HFFc6 (cell line): ENCODE measurements at places on chromosomes 3 and 15. TPM values are rescaled to one million over a fixed set of nuclear protein-coding genes. Genes with fewer than 3 reads are reported as not detected.

DNA sequence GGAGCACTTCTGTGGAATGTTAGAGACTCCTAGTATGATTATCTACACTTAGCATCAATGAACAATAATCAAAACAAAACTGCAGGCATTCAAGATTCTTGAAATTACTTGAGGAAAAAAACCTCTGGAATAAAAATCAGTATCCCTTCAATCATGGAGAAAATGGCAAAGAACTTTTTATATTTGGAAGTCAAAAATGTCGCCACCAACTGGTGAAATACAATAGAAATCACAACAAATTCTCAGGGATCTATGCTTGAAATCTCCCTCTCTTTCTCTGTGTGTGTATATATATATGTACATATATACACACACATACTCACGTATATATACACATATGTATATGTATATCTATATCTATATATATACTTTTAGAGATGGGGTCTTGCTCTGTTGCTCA is 378.9 kb upstream of the ALCAM start:
- no peak for DNase-seq
- H3K36me3 ChIP-seq: no peaks in the 10 kb centered on the region
- H3K27me3 ChIP-seq: no peaks in the 10 kb centered on the region
- no peak overlapping the region for H3K27ac ChIP-seq
- H3K4me3 ChIP-seq: no peak overlapping the region

DNA sequence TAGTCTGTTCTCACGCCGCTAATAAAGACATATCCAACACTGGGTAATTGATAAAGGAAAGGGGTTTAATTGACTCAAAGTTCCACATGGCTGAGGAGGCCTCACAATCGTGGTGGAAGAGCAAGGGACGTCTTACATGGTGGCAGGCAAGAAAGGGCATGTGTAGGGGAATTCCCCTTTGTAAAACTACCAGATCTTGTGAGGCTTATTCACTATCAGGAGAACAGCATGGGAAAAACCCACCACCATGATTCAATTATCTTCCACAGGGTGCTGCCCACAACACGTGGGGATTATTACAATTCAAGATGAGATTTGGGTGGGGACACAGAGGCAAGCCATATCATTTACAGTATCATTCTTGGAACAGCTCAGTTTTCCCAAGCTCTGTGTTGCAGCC is 268.0 kb downstream of the SUCLG2 start:
- H3K4me3 ChIP-seq: no peak overlapping the region
- peaks cover 13% of the 10 kb centered on the region for H3K4me1 ChIP-seq
- peaks cover 5% of the 10 kb centered on the region; the same call in 1 of the 2 replicates for H3K36me3 ChIP-seq
- no peak overlapping the region for H3K27ac ChIP-seq
- peaks cover 2% of the 10 kb centered on the region; the same call in 1 of the 2 replicates for H3K27me3 ChIP-seq

RBMS3 gene
- 30.1 to 46.9 TPM (median 31.6 TPM) in 3 replicates for total RNA-seq

- H3K4me1 ChIP-seq: no peaks in the 10 kb centered on the region; the same call in 1 of the 2 replicates
- H3K27me3 ChIP-seq: peaks cover 6% of the 10 kb centered on the region; the same call in 1 of the 2 replicates
- H3K36me3 ChIP-seq: no peaks in the 10 kb centered on the region
- H3K4me3 ChIP-seq: no peak overlapping the region
These were observed 331.0 kb downstream of the CGGBP1 start for GRCh38 chr3:87727783-87728182.

GRCh38 chr3:10837849-10838248 is 21.8 kb downstream of the SLC6A11 start:
- no peak for DNase-seq
- H3K27ac ChIP-seq: no peak overlapping the region
- H3K4me3 ChIP-seq: no peak overlapping the region
- peaks cover 26% of the 10 kb centered on the region for H3K27me3 ChIP-seq

- no peaks in the 10 kb centered on the region for H3K36me3 ChIP-seq
- no peak for DNase-seq
- H3K27ac ChIP-seq: no peak overlapping the region
- H3K4me3 ChIP-seq: no peak overlapping the region
- no peaks in the 10 kb centered on the region for H3K4me1 ChIP-seq
These were observed 114.6 kb downstream of the TUSC7 start for GRCh38 chr3:116824208-116824607.

DNA sequence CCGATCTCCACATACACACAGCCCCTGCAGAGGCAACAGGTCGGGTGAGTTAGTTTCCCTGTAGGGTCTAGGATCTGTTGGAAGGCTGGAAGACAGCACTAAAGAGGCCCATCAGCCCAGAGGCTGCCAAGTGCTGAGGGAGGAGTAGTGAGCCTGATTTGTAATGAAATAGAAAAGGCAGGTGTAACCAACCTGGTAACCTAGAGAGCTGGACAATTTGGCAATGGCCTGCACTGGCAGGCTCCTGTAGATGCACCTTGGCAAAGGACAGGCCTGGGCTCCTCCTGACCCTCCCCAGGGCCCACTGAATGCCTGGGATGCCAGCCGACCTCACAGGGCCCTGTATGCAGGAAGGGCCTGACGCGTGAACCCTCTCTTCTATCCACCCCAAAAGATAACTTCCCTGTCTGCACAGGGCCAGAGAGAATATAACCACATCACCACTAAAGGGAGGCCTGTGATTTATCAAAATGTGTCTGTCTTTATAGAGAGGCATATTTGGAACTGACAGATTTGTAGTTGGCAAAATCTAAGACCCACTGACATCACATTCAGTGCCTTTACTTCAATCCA is 225.1 kb upstream of the CHRNA7 start:
- H3K4me1 ChIP-seq: no peaks in the 10 kb centered on the region
- no peak overlapping the region for H3K27ac ChIP-seq
- H3K36me3 ChIP-seq: no peaks in the 10 kb centered on the region
- peaks cover 1% of the 10 kb centered on the region; the same call in 1 of the 2 replicates for H3K27me3 ChIP-seq
- no peak overlapping the region for H3K4me3 ChIP-seq

GRCh38 chr3:148847351-148847750 is 17.7 kb upstream of the CPA3 start:
- H3K4me3 ChIP-seq: no peak overlapping the region
- peaks cover 10% of the 10 kb centered on the region for H3K27me3 ChIP-seq
- no peaks in the 10 kb centered on the region for H3K4me1 ChIP-seq
- no peak overlapping the region for H3K27ac ChIP-seq

SAXO2 gene
- total RNA-seq: 1.1 to 2.1 TPM (median 1.3 TPM) in 3 replicates

- peaks cover 1% of the 10 kb centered on the region; the same call in 1 of the 2 replicates for H3K27me3 ChIP-seq
- no peak overlapping the region for H3K4me3 ChIP-seq
- DNase-seq: no peak
- H3K36me3 ChIP-seq: no peaks in the 10 kb centered on the region
These were observed 292.1 kb downstream of the LSAMP start for GRCh38 chr3:116153174-116153573.

DNA sequence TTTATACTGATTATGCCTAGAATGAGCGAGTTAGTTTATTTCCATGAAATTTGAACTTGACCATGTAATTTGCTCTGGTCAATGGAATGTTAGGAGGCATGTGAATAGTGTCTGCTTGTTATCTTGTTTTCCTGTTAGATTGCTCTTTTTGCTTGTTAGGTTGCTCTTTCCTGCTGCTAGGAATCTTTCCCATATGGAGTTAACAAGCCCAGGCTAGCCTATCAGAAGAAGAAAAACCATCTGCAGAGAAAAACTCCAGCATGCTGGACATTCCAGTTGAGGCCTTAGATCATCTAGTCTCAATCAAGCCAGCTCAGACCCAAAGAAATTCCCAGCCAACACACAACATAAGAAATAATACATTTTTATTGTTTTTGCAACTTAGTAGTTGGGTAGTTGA is 470.2 kb upstream of the AGTR1 start:
- H3K36me3 ChIP-seq: no peaks in the 10 kb centered on the region
- no peak overlapping the region for H3K4me3 ChIP-seq
- DNase-seq: no peak

GPR176 gene
- total RNA-seq: 162 to 173 TPM (median 166 TPM) in 3 replicates

- H3K27ac ChIP-seq: no peak overlapping the region
- H3K4me1 ChIP-seq: peaks cover 23% of the 10 kb centered on the region
- DNase-seq: no peak
- no peak overlapping the region; the same call in 1 of the 2 replicates for H3K4me3 ChIP-seq
- H3K27me3 ChIP-seq: peaks cover 15% of the 10 kb centered on the region
These were observed 47.4 kb downstream of the CGNL1 start for GRCh38 chr15:57423599-57424140.

DNA sequence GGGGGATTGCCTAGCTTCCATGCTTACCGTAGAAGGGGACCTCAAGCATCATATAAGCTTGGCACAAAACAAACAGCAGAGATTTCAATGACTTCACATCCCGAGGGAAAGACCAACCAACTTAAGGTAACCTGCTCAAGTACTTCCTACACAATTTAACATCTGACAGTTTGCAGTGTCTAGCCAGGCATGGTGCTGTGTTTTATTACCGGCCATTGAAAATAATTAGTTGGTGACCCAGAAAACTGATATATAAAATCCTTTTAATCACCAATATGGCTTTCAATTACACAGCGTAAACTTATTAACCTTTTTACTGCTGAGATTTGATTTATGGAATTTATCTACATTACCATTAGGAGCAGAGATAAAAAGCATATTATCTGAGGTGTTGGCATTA is 268.3 kb downstream of the ARRDC4 start:
- H3K36me3 ChIP-seq: no peaks in the 10 kb centered on the region; the same call in 1 of the 2 replicates
- H3K27me3 ChIP-seq: peaks cover 4% of the 10 kb centered on the region
- H3K27ac ChIP-seq: no peak overlapping the region
- no peak for DNase-seq

GRCh38 chr15:68693071-68693470 is 114.3 kb downstream of the CORO2B start:
- no peak overlapping the region for H3K27ac ChIP-seq
- H3K4me3 ChIP-seq: no peak overlapping the region
- peaks cover 11% of the 10 kb centered on the region for H3K4me1 ChIP-seq
- DNase-seq: peak; percentile 13

LRRC2 gene
- 0.34 to 0.64 TPM (median 0.40 TPM) in 3 replicates for total RNA-seq

ARNT2 gene
- 4.4 and 15.8 TPM in 2 replicates for total RNA-seq

BFSP2 gene
- total RNA-seq: not detected in 3 replicates

DNA sequence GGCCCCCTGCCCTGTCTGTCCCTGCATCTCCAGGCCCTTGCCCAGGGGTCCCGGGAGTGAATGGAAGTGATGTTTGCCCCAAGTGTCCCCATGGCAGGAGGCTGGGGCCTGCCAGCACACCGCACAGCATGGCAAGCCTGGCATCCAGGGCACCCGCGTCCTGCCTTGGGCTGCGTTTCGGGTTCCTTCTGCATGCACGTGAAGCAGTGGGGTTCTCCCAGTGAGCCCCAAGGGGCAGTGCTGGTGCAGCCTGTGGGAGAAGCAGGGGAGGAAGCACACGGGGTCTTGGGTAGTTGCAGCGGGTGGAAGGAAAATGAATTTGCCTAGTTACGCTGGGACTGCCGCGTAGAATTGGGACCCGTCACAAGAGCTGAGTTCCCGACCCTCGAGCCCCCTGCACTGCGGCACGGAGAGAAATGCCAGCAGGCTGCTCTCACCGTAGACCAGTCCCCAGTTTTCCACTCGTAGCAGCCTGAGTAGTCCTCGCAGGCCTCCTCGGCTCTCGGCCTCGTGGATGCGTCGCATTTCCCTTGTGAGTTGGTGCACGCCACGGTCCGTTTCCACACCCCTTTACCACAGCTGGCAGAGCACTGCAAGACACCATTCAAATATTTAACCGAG is 259.5 kb upstream of the LYSMD4 start:
- no peak overlapping the region for H3K4me3 ChIP-seq
- H3K36me3 ChIP-seq: peaks cover 4% of the 10 kb centered on the region; the same call in 1 of the 2 replicates
- no peak overlapping the region for H3K27ac ChIP-seq
- peaks cover 9% of the 10 kb centered on the region for H3K27me3 ChIP-seq
- H3K4me1 ChIP-seq: no peaks in the 10 kb centered on the region

DNA sequence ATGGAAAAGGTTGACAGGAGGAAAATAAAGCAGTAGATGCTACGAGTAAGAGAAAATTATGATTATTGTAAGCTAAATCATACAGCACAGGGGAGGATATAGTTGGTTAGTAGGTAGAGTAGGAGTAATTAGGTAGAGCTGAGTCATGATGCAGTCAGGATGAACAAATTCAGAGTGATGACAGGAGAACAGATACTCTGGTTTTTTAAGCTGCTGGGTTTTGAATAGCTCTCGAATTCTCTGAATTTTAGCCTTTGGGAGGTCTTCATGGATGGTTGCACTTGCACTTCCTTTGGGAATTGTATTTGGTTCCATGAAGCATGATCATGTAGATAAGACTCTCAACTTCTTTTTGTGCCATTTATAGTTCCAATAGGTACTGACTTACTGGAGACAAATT is 96.2 kb downstream of the ECT2 start:
- H3K27me3 ChIP-seq: peaks cover 3% of the 10 kb centered on the region; the same call in 1 of the 2 replicates
- no peak overlapping the region for H3K27ac ChIP-seq
- DNase-seq: no peak
- H3K4me1 ChIP-seq: peaks cover 16% of the 10 kb centered on the region
- H3K4me3 ChIP-seq: no peak overlapping the region

TRH gene
- total RNA-seq: not detected in 3 replicates

DNA sequence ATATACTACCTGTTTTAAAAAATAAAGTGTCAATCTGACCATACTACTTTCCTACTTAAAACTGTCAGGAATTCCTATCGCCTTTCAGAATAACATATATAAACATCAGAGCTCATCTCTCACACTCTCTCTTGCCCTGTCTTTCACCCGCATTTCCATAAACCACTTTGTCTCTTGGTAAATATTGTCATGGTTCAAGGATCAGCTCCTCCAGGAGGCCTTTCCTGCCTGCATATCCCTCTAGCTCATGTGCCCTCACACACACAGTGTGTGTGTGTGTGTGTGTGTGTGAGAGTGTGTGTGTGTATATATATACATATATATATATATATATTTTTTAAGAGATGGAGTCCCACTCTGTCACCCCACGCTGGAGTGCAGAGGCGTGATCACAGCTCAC is 6.7 kb downstream of the SUMF1 start:
- no peak overlapping the region for H3K27ac ChIP-seq
- peaks cover under 1% of the 10 kb centered on the region for H3K4me1 ChIP-seq
- H3K27me3 ChIP-seq: no peaks in the 10 kb centered on the region
- no peak overlapping the region for H3K4me3 ChIP-seq
- no peak for DNase-seq

DNA sequence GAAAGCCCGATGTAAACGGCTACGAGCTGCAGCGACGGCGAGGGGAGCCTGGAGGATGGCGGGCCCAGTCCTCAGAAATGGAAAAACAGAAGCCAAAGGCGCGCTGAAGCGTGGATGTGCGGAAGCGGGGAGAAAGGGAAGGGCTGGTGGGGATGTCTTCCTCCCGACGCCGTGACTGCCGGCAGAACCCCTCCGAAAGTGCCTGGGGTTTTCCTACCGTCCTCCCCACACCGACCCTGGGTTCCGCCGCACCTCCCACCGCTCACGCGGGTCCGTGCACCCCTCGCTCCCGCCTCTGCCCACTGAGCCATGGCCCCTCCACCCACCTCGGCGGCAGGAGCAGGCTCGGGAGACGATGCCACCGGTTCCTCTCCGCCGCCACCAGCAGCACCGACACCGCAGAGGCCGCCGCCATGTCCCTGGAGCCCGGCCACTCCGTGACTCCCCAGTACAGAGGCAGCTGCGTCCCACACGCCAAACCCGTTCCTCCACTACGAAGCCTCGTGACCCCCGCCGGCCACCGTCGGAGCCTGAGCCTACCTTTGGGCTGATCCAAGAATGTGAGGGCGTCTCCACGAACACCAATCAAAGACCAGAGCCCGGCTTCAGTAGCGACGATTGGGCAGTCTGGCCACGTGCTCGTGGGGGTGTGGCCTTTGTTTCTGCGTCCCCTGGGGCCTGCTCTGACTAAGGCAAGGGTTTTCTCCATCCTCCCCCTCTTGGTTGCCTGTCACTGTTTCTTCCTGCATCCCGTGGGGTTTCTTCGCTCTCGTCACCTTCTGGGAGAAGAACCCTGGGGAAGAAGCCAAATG is at the start of gene MCCC1:
Gene MCCC1, minus strand, starts transcription at position 471 of the 812 bp plus-strand sequence. Its CDS starts 56 bp downstream, at position 415.
- H3K27me3 ChIP-seq: no peaks in the 10 kb centered on the region; the same call in none of the 2 replicates
- peak within 1 kb of the TSS; percentile 84 for H3K27ac ChIP-seq
- H3K4me1 ChIP-seq: peaks cover 27% of the 10 kb centered on the region

GRCh38 chr3:5499404-5499803 is 311.9 kb downstream of the EDEM1 start:
- no peaks in the 10 kb centered on the region for H3K4me1 ChIP-seq
- H3K36me3 ChIP-seq: 0 out of 2 replicates have a peak, but pooled peaks cover 3% of the 10 kb centered on the region
- no peak overlapping the region for H3K27ac ChIP-seq
- DNase-seq: no peak
- H3K4me3 ChIP-seq: no peak overlapping the region
